ENCODE measurements at places on chromosomes 3 and 15.

DNA sequence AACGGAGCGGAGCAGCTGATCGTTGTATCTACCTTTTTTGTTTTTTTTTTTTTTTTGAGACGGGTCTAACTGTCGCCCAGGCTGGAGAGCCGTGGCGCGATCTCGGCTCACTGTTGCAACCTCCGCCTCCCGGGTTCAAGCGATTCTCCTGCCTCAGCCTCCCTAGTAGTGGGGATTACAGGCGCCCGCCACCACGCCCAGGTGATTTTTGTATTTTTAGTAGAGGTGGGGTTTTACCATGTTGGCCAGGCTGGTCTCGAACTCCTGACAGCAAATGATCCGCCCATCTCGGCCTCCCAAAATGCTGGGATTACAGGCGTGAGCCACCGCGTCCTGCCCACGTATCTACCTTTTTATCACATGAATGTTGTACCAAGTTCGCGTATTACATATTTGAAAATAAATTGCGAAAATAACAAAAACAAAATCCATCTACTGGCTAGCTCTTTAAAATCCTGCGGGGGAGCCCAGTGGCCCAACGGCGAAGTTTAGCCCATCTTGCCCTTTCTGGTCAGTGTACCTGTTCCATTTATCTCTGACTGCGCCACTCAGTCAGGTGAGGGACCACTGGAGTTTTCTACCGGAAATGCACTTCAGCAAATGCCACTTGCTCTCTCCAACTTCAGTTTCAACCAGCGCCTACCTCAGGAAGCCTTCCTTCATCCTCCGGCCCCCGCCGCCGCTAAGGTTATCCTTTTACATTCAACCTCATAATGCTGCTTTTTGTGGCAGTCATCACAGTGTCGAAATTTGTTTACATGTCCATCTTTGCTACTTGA lies 1.2 kb upstream of the EIF3J start:
- DNase-seq: no peak

DNA sequence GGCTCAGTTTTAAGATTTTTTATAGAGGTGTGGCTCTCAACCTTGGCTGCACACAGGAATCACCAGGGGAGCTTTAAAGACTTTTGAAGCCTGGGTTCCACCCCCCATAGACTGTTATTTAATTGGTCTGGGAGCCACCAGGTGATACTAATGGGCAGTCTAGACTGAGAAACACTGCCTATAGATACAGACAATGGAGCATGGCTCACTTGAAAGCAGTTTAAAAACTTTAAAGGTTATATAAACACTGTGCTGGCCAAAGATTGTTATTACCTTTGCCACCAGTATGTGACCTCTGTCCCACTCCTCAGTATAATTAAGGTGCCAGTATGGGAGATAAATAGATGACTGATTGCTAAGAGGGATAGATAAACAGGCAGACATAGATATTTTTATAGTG lies 3.8 kb downstream of the GOLIM4 start:
- no peak for DNase-seq

DNA sequence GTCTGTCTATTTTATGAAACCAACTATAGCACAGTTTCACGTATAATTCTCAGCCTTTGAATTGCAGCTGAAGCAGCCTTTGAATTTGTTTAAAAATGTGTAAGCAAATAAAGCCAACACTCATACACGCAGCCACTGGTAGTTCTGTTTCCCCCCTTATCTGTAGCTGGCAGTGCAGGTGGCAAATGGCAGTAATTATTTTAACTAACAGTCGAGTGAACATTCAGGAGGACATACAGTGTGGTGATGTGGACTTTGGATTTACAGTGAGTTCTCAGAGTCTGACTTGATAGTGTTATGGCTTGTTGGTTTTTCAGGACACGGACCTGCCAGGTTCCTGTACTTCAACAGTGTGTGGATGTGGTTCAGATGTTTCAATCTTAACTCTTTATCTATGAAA lies 64.0 kb upstream of the SKOR1 start:
- no peak for DNase-seq

- peak; percentile 47 for DNase-seq
These were observed 73.5 kb downstream of the TRAK1 start for GRCh38 chr3:42164656-42165055.

GRCh38 chr3:142897807-142898206 lies 8.9 kb upstream of the PCOLCE2 start:
- no peak for DNase-seq

- DNase-seq: no peak
These were observed 23.8 kb downstream of the STIMATE start for GRCh38 chr3:52873433-52874159.
